ENCODE measurements at places on chromosomes 4 and X.

- no peak for DNase-seq
Observed at GRCh38 chr4:7976025-7976424, 36.4 kb upstream of the AFAP1 start.

DNA sequence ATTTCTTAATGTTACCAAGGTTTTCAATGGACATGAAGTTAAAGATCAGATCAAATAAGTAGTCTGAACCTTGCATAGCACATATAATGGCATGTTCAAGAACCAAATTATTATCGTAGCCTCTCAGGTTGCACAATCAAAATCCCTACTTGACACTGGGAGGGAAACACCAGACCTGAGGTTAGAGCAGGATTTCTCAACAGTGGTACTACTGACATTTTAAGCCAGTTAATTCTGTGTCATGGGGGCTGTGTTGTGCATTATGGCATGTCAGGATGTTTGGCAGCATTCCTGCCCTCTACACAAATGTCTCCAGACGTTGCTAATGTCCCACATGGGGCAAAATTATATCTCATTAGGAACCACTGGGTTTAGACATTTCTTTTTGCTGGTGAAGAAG lies 20.8 kb downstream of the RLIM start:
- no peak for DNase-seq

DNA sequence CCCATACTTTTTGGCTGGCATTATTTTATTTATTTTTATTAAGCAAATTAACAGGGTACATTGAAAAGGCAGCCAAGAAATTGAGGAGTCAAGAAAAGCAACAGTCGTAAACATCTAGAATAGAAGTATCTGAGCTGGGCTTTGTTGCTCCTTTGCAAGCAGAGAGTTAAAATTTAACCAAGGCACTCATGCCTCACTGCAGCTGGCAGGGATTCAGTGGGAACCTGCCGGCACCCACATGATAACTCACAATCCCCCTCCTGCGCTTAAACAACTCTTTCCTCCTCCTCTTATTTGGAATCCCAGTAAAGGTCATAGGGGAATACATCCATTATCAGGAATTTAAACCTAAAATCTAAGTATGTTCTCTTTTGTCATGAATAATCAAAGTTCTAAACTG lies 115.5 kb downstream of the SOX3 start:
- no peak for DNase-seq

GRCh38 chr4:146930673-146931072 lies 15.0 kb downstream of the TTC29 start:
- DNase-seq = no peak

DNA sequence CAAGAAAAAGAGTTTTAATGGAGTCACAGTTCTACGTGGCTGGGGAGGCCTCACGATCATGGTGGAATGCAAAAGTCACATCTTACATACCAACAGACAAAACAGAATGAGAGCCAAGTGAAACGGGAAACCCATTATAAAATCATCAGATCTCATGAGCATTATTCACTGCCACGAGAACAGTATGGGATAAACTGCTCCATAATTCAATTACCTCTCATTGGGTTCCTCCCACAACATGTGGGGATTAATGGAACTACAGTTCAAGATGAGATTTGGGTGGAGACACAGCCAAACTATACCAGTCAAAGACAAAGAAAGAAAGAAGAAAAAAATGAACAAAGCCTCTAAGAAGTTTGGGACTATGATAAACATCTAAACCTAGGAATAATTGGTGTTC lies 158.9 kb downstream of the GC start:
- no peak for DNase-seq

- no peak for DNase-seq
Observed at GRCh38 chr4:108620933-108621905, 843 bp downstream of the RPL34 start.

- no peak for DNase-seq
Observed at GRCh38 chr4:185096032-185096653, 46.9 kb upstream of the SLC25A4 start.

- DNase-seq = no peak
Observed at GRCh38 chrX:16868920-16869319, 1.2 kb downstream of the RBBP7 start.

GRCh38 chr4:184450045-184450444 lies 24.3 kb downstream of the IRF2 start:
- DNase-seq = no peak

DNA sequence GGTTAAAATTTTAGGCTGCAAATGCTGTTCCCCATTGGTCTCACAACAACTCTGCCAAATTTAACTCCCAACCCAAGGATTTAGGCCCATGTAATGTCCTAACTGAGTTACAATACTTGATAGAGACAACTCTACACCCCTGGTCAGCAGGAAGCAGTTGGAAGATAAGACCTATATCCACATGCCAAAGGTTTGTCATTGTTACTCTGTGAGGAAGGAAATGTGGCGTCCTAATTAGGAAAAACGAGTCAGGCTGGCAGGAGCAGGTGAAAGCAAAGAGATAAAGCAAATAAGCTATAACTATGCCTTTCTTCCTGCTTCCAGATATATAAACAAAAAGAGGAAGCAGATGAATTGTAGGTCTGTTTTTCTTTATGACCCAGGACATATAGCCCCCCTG lies 69.1 kb downstream of the SPIN4 start:
- no peak for DNase-seq

GRCh38 chrX:2547736-2548135 lies 47.0 kb upstream of the DHRSX start:
- DNase-seq = no peak

- DNase-seq = no peak
Observed at GRCh38 chr4:42671431-42672194, 14.7 kb upstream of the ATP8A1 start.

DNA sequence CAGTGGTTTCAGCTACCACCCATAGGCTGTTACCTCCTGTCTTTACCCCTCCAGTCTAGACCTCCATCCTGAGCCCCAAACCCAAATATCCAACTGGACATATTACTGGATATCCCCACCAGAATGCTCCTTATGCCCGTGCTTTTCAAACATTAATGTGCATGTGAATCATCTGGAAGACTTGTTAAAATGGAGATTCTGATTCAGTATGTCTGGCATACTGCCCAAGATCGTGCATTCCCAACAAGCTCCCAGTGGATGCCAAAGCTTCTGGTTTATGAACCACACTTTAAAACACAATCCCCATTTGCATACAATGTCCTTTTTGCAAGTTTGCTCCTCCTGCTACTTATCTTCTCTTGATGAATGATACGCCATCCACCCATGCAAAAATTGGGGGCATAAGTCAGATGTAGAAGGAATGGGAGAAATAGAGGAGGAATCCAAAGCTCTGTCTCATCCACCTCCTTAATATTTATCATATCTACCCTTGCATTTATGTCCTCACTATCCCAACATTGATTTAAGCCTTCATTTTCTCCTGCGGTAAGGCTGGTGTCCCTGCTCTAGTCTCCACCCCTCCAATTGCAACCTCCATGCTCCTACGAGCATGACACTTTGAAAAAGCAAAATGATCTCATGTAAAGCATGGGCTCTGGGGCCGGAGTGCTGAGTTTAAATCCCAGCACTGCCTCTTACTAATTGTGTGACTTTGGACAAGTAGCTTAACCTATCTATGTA lies 7.4 kb upstream of the PGRMC1 start:
- peak; percentile 74 for DNase-seq

DNA sequence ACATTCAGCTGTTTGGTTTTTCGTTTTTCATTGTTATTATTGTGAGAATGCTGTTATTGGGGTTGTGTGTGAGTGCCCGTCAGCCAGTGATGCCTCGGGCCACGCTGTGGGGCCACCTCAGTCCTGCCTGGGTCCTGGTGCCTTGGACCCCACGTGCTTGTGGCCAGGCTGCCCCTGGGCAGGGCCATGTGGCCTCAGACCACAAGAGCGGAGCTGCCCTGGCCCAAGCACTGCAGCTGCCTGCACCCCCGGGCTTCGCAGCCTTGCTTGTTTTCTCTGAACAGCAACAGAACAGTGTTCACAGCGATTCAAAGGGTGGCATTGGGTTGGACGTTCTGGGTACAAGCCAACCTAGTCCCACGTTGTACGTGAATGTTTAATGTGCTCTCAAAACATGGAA lies 56.9 kb downstream of the CPLX1 start:
- no peak for DNase-seq

GRCh38 chrX:13876652-13877051 lies 59.8 kb upstream of the GPM6B start:
- DNase-seq = no peak

- no peak for DNase-seq
Observed at GRCh38 chr4:152074573-152074972, 313.8 kb upstream of the GATB start.

DNA sequence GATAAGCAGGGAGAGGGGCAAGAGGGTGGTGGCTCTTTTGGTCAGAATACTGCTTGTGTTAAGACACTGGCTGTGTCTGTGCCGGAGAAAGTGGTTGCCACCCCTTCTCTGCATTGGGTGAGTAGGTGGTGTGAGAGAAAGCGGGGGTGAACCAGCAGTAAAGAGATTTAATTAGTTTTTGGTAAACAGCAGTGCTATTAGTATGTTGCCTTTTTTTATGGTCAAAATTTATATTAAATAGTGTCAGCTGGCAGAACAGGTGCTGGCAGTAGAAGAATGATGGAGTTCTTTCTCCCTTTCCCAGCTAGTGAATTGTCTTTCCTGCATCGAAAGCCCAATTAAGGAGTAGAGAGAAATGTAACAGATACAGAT lies 181.6 kb downstream of the LARP7 start:
- DNase-seq = no peak

- DNase-seq = no peak
Observed at GRCh38 chrX:154541896-154542722, 4.5 kb downstream of the G6PD start.

DNA sequence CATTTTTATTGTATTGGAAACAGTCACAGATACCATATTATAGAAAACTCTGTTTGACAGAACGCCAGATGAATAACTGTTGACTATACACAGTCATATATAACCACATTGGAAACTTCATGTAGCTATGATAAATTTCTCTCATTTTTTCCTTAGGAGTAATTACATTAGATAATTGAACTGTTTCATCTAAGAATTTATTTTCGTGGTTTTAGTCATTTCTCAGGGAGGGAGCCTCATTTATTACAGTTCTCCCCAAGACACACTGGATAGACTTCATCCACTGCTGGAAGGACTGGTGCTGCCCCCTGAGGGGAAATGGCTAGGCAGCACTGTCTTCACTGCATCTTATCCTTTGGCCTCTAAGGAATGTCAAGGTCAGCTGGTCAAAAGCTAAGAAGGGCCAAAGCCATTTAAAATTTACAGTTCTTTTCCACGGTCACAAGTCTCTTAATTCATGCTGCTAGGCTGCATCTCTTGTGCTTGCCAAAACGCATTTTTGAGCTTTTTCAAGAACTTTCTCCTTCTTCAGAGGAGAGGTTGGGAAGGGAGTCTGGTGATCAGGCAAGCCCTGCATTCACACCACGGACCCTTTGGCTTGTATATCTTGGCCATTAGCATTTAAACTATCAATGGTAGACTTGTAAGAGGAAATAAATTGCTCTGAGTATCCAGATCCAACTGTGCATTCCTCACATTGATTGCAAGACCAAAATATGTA lies 145.1 kb downstream of the CBR4 start:
- DNase-seq = no peak

Measured in epithelial cell of proximal tubule (primary cell).